Endothelial cell of umbilical vein (primary cell): ENCODE measurements at places on chromosomes 7 and 10. TPM values are rescaled to one million over a fixed set of nuclear protein-coding genes. Genes with fewer than 3 reads are reported as not detected.

GRCh38 chr7:15603124-15603523, 41.3 kb upstream of the AGMO start:
- no peaks in the 10 kb centered on the region for H3K4me1 ChIP-seq
- no peak overlapping the region for H3K27ac ChIP-seq
- H3K4me3 ChIP-seq, result no peak overlapping the region
- no peaks in the 10 kb centered on the region for H3K27me3 ChIP-seq
- H3K36me3 ChIP-seq, result no peaks in the 10 kb centered on the region

GRCh38 chr7:138116141-138116540, 39.9 kb downstream of the AKR1D1 start:
- H3K4me3 ChIP-seq, result no peak overlapping the region
- DNase-seq, result no peak

DNA sequence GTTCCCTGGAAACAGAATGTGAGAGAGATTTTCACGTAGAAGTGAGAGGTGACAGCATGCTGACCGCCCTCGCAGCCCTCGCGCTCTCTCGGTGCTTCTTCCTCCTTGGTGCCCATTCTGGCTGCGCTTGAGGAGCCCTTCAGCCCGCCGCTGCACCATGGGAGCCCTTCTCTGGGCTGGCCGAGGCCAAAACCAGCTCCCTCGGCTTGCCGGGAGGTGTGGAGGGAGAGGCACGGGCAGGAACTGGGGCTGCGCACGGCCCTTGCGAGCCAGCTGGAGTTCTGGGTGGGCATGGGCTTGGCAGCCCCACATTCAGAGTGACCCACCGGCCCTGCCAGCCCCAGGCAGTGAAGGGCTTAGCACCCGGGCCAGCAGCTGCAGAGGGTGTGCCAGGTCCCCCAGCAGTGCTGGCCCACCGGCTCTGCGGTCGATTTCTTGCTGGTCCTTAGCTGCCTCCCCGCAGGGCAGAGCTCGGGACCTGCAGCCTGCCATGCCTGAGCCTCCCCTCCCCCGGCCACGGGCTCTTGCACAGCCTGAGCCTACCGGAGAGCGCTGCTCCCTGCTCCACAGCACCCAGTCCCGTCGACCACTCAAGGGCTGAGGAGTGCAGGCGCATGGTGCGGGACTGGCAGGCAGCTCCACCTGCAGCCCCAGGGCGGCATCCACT, 888.7 kb upstream of the ZWINT start:
- DNase-seq, result no peak
- H3K4me3 ChIP-seq, result no peak overlapping the region
- H3K27ac ChIP-seq, result no peak overlapping the region

GRCh38 chr10:988667-989545, 672 bp downstream of the GTPBP4 start:
- H3K36me3 ChIP-seq, result peaks cover 4% of the 10 kb centered on the region
- peak overlapping the region; percentile 94 for H3K4me3 ChIP-seq
- DNase-seq, result peak; percentile 26
- H3K27ac ChIP-seq, result peak overlapping the region; percentile 86
- H3K4me1 ChIP-seq, result peaks cover 13% of the 10 kb centered on the region
- no peaks in the 10 kb centered on the region for H3K27me3 ChIP-seq

DNA sequence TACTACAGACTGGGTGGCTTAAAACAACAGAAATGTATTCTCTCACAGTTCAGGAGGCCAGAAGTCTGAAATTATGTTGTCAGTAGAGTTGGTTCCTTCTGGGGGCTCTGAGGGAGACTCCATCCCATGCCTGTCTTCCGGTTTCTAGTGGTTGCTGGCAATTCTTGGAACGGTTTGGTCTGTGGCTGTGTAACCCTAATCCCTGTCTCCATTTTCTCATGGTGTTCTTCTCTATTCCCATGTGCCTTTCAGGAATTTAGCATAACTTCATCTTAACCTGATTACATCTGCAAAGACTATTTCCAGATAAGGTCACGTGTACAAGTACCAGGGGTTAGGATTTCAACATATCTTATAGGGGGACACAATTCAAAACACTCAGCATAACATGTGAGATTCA, 73.2 kb downstream of the FAM241B start:
- H3K27me3 ChIP-seq, result peaks cover 65% of the 10 kb centered on the region
- H3K4me1 ChIP-seq, result no peaks in the 10 kb centered on the region
- no peaks in the 10 kb centered on the region for H3K36me3 ChIP-seq
- DNase-seq, result no peak

DNA sequence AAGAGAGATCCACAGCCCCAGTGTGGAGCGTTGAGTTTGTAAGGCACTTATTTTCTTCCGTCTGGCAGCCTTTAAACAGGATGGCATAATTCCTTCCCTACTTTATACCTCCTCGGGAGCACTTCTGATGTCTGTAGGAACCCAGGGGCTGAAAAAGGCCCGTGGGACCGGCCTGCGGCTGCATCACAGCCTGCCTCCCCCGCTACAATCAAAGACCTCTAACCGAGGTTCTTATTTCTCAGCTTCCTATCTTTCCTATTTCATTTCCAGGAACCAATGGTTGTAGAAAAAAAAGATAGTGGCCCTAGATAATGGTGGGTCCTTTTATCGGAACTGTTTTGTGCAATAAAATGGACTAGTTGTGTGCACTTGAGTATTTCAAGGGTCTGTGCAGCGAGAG, 4.1 kb upstream of the CTBP2 start:
- H3K4me3 ChIP-seq, result no peak overlapping the region
- DNase-seq, result no peak
- no peaks in the 10 kb centered on the region for H3K36me3 ChIP-seq
- no peaks in the 10 kb centered on the region for H3K4me1 ChIP-seq
- no peak overlapping the region for H3K27ac ChIP-seq
- no peaks in the 10 kb centered on the region for H3K27me3 ChIP-seq

DNA sequence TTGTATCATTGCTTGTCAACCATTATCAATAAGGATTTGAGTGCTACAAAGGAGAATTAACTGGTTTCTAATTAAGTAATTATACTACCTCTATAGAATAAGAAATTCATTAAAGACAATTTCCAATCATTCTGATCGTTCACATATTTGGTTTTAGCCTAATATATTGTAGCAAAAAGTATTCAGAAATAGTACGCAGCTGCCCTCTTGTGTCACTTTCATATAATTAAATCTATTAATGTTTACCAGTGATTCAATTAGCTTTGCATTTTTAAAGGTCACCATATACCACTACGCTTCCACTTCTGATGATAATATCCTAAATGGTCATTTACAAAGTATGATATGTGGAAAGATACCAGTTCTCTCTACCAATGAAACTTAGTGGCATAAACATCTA, 128.3 kb downstream of the NEBL start:
- H3K4me3 ChIP-seq, result no peak overlapping the region
- DNase-seq, result no peak
- H3K36me3 ChIP-seq, result no peaks in the 10 kb centered on the region
- no peak overlapping the region for H3K27ac ChIP-seq
- H3K27me3 ChIP-seq, result no peaks in the 10 kb centered on the region
- no peaks in the 10 kb centered on the region for H3K4me1 ChIP-seq

GRCh38 chr10:84660450-84661159, 332.2 kb downstream of the CCSER2 start:
- H3K36me3 ChIP-seq, result no peaks in the 10 kb centered on the region
- H3K27me3 ChIP-seq, result no peaks in the 10 kb centered on the region
- DNase-seq, result no peak
- no peaks in the 10 kb centered on the region for H3K4me1 ChIP-seq
- no peak overlapping the region for H3K27ac ChIP-seq

GRCh38 chr10:16599662-16600061, 78.0 kb upstream of the C1QL3 start:
- no peak for DNase-seq
- H3K36me3 ChIP-seq, result no peaks in the 10 kb centered on the region
- H3K27ac ChIP-seq, result no peak overlapping the region

DNA sequence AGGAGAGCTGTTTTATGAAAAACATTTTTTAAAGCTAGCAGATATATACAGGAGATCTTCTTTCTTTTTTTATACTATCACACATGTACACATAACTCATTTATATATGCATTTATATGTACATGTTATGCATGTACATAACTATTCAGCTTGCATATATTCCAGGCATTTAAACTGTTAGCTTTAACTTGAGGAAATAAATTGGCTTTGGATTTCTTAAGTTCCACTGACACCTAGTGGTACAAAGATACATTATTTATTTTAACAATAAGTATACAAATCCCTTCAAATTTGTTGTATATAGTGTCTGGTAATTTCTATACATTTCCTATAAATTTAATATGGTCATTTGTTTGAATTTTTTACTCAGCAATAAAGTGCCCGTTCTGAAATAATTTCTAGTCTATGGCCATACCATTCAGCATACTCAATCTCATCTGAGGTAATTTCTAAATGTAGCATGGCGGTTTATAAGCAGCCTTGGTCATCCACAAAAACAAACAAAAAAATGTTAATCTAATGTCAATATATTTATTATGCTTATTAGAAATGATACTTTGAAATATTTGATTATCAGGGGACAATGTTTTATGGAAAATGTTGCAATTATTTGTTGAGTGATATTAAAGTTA, 11.6 kb downstream of the ZDHHC6 start:
- H3K27me3 ChIP-seq, result no peaks in the 10 kb centered on the region
- peaks cover 12% of the 10 kb centered on the region for H3K36me3 ChIP-seq
- no peak overlapping the region for H3K4me3 ChIP-seq
- H3K4me1 ChIP-seq, result no peaks in the 10 kb centered on the region

The PAOX gene
- 2.6 and 5.6 TPM in 2 replicates for total RNA-seq

The EPO gene
- not detected in 2 replicates for total RNA-seq
